ENCODE measurements at places on chromosomes 7 and 10.

DNA sequence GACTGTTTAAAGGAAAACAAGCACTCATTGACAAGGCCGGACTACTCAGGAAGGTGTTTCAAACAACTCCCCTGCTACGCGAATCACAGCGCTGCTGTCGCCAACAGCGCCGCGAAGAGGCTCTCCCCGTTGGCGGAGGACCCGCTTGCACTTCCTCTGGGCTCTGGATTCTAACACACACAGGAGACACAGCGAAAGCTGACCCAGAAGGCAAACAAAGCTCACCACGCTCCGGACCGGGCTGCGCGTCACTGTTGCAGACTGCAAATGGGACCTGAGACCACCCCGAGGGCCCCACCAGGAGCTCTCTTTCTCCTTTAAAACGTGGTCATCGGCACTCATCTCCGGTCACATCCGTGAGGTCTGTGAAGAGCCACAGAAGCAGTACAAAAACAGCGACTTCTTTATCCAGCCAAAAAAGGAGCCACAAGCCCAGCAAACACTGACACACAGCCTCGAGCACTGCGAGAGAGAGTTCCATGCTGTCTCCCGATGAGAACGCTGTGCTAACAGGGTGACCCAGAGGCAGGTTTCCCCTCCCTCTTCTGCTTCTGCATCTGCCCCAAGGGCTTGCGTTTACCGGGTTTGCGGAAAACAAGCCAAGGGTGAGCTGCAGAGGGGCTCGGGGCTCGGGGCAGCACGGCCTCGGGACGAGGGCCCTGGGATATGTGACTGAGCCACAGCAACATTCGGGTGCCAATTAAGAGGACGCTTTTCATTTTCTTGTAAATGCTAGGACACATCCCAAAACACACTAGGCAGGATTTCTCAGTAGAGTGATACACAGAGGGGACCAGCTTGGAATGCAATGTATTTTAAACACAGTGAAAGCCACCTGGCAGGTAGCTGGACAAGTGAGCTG, 41.3 kb downstream of the AMZ1 start:
- DNase-seq = no peak

GRCh38 chr10:77428691-77429395, 208.8 kb downstream of the KCNMA1 start:
- no peak for DNase-seq

DNA sequence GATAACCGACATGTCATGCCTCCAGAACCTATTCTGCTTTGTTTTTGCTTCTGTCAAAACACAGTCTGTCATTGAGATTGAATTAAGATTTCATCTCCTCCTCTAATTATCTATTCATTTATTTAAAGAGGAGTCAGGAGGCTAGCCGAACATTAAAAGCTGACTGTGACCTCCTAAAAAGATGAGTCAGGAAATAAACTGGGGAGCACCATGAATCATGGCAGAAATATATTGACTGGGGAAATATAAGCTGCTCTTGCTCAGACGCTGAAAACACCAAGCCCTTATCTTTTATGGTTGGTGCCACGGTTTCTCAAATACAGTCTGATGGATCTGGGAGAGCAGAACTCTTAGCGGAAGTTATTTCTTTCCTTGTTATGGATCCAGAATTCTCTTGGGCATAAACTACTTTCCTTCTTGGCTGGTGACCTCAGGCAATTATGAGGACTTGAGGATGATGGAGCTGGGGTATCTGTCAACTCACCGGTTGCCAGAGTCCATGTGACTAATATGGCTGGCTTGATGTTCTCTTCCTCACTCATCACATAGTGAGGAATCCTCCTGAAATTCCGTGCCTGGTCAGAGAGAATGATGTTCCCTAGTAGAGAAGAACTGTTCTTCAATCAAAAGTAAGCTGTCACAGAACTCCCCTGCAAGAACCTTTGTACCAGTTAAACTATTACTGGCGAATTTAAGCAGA, 307.6 kb upstream of the PHYHIPL start:
- no peak for DNase-seq

GRCh38 chr7:113784316-113784715, 134.5 kb downstream of the PPP1R3A start:
- no peak for DNase-seq

DNA sequence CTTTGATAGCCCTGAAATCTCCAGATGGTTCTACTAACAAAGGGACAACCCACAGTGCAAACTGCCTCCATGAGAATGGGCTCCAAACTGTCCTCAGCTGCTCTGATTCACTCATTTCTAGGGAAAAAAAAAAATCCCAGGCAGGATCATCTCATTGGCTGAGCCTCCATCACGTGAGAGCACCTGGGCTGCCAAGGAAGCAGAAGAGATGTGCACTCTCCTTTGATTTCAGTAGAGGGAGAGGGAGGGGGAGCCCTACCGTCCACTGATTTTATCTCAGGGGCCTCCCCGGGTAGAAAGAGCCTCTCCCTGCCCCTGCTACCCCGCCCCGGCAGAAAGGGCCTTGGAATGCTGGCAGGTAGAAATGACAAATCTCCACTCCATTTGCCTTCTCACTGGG, 725.4 kb downstream of the PHTF2 start:
- no peak for DNase-seq

DNA sequence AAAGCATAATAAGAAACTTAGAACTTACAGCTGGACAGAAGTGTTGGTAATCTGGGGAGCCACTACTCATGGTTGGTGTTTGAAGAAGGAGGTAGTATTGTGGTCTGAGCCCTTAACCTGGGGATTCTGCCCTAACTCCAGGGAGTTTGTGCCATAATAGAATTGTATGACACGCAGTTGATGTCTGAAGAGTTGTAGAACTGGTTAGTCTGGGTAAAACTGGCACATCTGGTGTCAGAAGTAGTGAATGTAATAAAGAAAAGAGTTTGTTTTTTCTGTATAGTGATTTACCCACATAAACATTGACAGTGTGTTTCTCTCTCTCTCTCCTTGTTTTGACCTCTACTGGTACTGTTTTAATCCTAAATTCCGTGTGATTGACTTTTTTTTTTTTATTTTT, 448.1 kb upstream of the SEMA3D start:
- DNase-seq = no peak

GRCh38 chr10:79166741-79167140, 98.0 kb downstream of the ZMIZ1 start:
- no peak for DNase-seq

DNA sequence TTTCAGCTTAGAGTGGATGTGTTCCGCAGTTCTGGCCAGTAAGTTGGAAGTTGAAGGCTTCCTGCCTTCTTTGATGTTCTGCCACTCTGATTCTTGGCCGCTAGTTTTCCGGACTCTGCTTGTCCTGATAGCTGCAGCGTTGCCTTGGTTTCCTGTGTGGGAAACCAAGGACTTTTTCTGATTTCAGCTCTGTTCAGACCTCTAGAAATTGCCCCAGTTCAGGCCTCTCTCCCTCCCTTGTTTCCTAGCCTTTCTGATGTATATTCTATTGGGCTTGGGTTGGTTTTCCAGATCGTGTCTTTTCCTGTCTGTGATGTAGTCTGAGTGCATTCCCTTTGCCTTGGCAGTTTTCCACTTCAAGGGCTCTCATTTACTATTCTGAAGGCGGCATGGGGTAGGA, 318.7 kb downstream of the BBS9 start:
- no peak for DNase-seq

DNA sequence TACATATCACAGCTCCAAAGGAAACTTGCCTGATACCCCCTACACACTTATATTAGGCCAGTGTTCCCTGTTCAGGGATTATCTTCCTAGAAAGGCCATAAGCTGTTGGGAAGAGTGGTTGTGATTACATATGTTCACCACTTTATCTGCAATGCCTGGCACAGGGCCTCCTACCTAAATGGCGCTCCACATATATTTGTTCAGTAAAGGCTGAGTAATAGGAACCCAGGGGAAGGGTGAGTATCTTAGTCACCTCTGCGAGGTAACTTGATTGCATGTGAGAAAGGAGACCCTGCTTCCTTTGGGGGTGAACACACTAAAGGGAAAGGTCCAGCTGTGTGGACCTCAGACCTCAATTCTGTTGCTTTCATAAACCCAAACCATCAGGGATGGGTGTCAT, 896.0 kb downstream of the LRMDA start:
- no peak for DNase-seq

GRCh38 chr7:30910411-30911073, 1.1 kb upstream of the AQP1 start:
- no peak for DNase-seq

GRCh38 chr7:5776894-5777660, 4.4 kb downstream of the RNF216 start:
- DNase-seq = no peak

DNA sequence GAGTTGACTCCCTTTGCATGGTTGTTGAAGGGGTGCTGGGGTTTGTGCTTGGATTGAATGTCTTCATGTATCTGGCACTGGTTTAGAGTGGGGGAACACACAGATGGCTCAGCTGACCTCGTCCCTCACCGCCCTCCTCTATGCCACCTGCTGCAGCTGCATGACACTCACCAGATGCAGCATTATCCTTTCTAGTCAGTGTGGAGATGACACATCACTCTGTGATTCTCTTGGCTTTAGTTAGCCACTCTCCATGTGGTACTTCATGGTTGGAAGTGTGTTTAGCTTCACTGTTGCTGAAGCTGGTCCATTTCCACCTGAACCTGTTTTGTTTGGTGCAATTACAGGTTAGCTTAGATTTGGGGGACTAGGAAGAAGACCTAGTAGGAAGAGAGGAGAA, 56.3 kb upstream of the BMPER start:
- DNase-seq = no peak

GRCh38 chr10:95039281-95039680, 30.0 kb downstream of the CYP2C8 start:
- no peak for DNase-seq

DNA sequence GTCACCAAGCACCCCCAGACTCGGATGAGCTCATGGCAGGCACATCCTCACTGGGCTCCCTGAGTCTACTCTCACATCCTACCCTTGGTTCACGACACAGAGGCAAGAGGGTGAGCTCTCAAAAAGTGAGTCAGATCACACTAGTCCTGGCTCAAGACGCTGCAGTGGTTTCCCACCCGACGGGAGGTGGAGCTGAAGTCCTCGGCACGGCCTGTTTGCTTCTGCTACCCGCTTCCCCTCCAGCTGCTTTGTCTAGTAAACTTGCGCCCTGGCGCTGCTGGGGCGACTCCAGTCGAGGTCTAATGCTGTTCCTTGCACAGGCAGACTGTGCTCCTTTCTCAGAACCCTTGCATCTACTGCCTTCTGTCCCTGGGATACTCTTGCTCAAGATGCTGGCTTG, 13.5 kb upstream of the SFMBT2 start:
- DNase-seq = no peak

DNA sequence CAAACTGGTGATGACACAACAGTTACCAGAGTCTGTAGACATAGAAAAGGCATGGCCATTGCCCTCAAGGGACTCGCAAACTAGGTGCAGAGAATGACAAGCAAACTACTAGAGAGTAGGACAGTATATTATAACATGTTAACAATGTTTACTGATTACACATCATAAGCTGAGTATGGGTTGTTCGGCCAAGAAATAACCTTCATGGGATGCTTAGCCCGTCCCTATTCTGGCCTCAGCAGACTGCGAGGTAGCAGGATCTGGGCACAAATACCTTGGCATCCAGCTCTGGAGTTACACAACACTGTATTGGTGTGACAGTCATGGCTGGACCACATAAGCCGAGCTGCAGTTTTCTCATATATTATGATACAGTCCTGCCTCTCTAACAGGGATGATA, 51.4 kb downstream of the ABCB4 start:
- DNase-seq = no peak

DNA sequence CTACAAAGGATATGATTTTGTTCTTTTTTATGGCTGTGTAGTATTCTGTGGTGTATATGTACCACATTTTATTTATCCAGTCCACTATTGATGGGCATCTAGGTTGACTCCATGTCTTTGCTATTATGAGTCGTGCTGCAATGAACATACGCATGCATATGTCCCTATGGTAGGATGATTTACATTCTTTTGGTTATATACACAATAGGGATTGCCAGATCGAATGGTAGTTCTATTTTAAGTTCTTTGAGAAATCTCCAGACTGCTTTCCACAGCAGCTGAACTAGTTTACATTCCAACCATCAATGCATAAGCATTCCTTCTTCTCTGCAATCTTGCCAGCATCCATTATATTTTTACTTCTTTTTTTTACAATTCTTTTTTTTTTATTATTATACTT, 35.6 kb upstream of the FAM13C start:
- DNase-seq = no peak

GRCh38 chr10:7565871-7566270, 100.9 kb downstream of the ITIH5 start:
- no peak for DNase-seq

GRCh38 chr7:127678337-127678736, 26.3 kb downstream of the SND1 start:
- no peak for DNase-seq

GRCh38 chr7:101165958-101166647, 734 bp upstream of the VGF start:
- DNase-seq = no peak

GRCh38 chr7:119350334-119350733, 922.6 kb upstream of the KCND2 start:
- DNase-seq = no peak

GRCh38 chr10:70549962-70550458, 52.5 kb downstream of the PRF1 start:
- peak; percentile 35 for DNase-seq

- no peak for DNase-seq
Observed at GRCh38 chr7:48868916-48869315, 55.4 kb upstream of the CDC14C start.

Data from NCI-H1694 treated with DMSO at 0.1 percent for 48 hours (cell line).